Endothelial cell (in vitro differentiated cells): ENCODE measurements at places on chromosomes 11 and 22.
A peak's percentile ranks its signal among the peaks of the same experiment; 100 is the strongest.

DNA sequence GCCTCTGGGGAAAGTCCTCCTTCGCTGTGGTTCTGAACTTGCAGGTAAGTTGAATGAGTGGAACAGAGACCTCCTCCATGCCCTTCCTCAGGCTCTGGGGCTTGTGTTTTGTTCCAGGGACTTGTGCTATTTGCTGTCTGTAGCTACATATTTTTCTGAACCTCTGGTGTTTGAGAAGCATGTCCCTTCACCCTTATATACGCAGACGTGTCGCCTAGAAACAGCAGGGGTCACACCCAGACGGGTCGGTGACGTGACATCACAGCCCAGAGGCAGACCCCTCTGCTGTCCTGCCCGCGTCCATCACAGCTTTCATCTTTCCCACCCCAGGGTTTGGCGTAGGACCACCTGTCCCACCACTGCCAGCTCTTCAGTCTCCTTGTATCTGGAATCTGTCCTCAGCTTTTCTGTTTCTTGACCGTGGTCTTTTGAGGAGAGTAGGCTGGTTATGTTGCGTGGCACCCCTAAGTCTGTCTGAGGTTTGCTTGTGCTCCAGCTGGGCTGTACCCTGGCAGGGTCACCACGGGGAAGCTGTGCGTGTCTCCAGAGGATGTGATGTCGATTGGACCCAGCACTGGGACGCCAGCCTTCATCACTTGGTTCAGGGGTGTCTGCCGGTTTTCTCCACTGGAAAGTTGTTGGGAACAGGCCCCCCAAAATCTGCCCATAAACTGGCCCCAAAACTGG, 13.4 kb upstream of the MUC5B start:
- no peak for DNase-seq

- DNase-seq, result no peak
These were observed 5.7 kb upstream of the ADAMTS15 start for GRCh38 chr11:130442737-130443136.

GRCh38 chr22:21694795-21695429, 29.1 kb downstream of the PPIL2 start:
- DNase-seq, result no peak

GRCh38 chr11:106420048-106420665, 342.7 kb downstream of the AASDHPPT start:
- DNase-seq, result no peak

DNA sequence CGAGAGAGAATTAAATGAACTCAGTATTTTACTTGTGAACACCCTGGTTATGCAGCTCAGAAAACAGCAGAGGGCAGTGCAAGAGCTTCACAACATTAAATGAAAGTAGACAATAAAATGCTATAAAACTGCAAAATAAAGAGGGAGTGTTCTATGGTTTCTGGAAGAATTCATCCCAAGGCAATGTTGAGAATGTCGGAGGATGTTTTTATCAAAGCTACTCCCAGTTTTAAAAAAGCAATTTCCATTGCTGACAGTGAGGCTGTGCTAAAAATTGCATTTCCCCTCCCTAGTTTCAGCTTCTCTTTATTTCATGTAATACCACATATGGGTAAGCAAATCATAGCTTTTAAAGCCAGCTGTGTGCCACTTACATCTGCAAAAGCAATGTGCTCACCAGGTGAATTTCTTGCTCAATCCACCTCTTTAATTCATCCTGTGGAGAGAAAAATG, 296.8 kb downstream of the RAB38 start:
- peak; percentile 9 for DNase-seq

- no peak for DNase-seq
These were observed 53.6 kb upstream of the OR5D13 start for GRCh38 chr11:55719608-55720160.

- DNase-seq, result no peak
These were observed 55.2 kb downstream of the KDM2A start for GRCh38 chr11:67174311-67174710.

- peak; percentile 78 for DNase-seq
These were observed 16.4 kb upstream of the MRGPRX2 start for GRCh38 chr11:19076744-19077589.

- DNase-seq, result peak; percentile 38
These were observed 169.9 kb downstream of the CTTN start for GRCh38 chr11:70568035-70568813.

DNA sequence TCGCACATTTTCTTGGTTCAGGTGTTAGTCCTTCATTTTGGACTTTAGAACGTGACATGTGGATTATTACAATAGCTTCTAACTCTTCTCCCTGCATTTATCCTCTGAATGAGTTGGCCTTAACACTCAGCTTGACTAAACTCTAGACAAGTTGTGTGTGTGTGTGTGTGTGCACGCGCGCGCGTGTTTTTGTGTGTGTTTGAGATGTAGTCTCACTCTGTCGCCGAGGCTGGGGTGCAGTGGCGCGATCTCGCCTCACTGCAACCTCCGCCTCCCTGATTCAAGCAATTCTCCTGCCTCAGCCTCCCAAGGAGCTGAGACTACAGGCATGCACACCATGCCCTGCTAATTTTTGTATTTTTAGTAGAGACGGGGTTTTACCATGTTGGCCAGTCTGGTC, 24.3 kb upstream of the KCNA4 start:
- DNase-seq, result no peak

DNA sequence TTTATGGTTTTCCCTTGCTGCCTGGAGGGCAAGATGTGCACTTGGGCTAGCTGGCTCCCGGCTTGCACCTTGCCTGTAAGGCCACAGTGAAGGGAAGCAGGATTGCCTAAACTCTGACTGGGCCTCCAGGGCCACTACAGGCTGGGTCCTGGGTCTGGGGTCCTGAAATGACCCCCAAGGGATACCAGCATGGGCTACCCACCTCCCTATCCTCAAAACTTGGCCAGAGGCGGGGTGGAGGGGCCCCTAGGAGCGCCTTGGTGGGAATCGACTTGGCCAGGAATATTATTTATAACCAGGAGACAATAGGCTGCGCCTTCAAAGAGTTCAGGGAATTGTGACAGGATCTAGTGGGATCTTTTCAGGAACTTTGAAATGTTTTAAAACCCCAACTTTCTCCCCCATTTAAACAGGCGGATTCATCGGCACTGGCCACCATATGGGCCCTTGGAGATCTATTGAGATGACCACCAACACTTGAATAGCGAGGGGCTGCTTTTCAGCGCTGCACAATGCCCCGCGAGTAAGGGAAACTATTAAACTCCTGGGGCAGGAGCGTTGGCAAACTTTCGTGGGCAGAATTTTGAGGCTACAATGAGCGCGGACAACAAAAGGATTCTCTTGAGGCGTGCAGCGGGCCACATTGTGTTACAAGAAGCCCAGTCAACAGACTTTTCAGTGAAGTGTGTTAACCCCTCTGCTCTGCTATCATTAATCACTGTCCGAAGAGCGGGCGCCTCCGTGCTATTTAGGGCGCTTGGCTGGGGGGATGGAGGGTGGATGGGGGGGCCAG, 15.2 kb downstream of the PAX6 start:
- DNase-seq, result no peak

- no peak for DNase-seq
These were observed 1158.5 kb downstream of the JRKL start for GRCh38 chr11:97548280-97548679.

- DNase-seq, result no peak
These were observed 12.7 kb downstream of the LIPT2 start for GRCh38 chr11:74480688-74481417.

DNA sequence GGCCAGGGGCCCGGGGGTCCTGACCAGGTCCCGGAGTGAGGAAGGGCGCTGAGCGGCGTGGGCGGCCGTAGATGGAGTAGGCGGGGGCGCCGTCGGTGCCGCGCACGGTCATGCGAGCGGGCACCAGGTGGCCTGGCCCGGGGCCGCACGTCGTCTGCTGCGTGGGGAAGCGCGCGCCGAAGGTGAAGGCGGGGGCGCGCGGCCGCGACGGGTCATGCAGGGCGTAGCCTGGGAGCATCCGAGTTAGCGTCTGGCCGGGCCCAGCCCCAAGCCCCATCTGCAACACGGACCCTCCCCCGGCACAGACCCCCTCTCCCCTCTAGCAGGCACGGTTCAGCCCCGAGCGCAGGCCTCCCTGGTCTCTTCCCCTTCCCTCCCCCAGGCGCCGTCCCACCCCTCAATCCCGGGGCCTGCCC, 1.7 kb upstream of the TYMP start:
- DNase-seq, result peak; percentile 40

GRCh38 chr11:61054927-61055562, 47.2 kb upstream of the CD5 start:
- DNase-seq, result no peak

- DNase-seq, result no peak
These were observed 148.9 kb upstream of the CADM1 start for GRCh38 chr11:115653076-115653475.

- no peak for DNase-seq
These were observed 84.6 kb upstream of the NNMT start for GRCh38 chr11:114211444-114212121.

DNA sequence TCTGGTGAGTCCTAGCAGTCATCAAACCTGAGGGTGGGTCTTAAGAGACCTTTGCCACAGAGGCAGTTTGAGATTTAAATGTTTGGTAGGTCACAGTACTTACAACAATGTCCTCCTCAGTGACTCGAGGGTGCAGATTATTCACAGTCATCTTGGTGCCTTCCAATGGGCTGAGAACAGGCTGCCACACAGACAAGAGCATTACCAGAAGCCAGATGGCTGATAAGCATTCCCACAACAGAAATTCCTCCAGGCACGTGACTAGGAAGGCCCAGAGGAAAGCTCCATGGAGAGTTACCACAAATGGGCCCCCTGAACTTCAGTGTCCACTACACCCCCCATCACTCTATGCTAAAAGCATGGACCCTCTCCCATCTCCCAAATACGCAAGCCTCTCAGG, 19.2 kb downstream of the POLDIP3 start:
- DNase-seq, result no peak

DNA sequence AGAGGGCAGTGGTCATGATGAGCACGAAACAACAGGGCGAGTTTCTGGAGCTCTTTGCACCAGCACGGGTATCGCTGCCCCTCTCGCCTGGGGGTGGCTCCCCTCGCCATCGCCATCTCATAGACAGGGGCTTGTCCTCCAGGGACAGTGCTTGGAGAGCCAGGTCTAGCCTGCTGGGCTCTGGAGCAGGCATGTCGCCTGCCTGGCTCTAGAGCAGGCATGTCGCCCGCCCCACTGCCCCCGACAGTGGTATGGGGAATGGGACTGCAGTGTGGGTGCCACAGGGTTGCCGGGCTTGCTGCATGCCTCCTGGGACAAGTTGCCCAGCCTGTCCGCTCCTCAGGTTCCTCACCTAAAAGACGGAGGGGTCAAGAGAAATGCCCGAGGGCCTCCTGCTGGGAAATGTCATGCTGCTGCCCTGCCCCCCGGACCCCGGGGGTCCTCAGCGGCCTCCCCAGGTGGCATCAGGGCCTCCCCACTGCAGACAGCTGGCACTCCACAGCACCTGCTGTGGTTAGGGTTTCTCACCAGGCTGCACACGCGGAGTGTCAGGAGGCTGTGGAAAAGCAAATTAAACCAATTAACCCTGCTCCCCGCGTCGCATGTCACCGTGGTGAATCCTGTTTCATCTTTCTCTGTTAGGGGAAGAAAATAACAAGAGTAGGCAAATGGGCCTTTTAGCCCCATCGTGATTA, 403.0 kb downstream of the TBC1D22A start:
- DNase-seq, result no peak

DNA sequence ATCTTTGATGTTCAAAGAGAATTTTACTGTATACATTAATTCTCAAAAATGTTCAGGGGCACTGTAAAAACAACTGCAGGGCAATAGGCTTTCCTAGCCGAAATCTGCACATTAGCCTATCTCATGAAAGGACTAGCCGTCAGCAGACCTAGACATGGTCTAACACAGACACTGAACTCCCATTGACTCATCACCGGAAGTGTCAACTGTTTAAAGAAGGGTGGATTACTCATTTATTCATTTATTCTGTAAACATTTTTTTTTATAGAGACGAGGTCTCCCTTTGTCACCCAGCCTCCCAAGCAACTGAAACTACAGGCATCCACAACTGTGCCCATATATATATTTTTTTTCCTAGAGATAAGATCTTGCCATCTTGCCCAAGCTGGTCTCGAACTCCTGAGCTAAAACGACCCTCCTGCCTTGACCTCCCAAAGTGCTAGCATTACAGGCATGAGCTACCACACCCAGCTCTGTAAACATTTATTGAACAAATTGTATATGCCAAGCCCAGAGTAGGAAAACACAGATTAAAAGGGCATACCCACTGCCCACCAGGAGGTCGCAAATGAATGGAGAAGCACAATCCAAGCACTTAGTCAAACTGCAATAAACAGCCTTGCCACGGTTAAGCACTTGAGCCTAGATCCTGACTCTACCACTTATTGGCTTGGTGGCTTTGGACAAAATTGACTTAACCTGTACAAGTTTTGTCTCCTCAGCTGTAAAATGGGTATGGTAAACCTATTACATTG, 26.6 kb downstream of the RAB30 start:
- no peak for DNase-seq

DNA sequence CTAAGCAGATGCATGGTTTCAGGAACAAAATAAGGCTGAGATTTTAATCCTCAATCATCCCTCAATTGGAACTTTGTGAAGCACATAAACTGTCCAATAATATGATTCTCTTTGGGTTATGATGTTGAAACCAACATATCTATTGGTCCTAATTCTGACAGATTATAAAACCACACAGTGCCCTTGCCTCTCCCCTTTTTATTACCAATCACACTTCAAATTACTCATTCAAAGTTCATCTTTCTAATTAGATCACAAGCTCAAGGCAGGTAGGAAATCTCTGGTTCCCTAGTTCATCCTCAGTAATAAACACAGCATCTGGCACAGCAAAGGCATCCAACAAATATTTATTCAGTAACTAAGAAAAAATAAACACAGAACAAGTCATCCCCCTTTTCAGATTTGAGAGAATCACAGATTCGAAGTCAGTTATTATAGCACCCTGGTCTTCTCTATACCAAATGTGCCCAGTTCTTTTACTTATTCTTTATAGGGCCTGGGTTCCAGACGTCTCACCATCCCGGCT, 611.6 kb downstream of the INSC start:
- DNase-seq, result no peak

DNA sequence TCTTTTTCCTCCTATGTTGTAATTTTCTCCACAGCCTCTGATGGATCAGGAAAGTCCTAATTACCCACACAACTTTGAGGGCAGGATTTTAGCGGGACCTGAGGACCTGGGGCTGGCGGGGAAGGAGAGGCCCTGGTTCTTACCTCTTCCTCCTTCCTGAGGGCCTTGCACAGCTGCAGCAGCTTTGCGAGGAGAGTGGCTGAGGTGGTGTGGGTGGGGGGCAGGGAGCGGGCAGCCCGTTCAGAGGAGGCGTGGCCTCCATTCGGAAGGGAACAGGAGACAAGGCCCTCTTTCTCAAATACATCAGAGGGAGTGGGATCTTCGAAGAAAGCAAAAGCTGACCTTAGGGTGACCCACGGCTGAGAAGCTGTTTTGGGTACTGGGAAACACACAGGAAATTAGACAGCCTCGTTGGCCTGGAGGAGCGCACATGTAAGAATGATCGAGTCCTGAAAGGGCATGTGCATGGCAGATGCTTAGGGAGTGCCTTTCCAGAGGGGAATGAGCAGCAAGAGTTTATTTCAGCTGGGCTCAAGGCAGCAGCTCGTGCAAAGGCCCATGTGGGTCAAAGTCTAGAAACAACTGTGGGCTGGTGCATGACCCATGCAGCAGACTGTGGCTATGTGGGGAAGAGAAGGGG, 76.6 kb upstream of the NARS2 start:
- DNase-seq, result no peak
